Stimulated activated CD8-positive, alpha-beta memory T cell treated with anti-CD3 and anti-CD28 coated beads, Interleukin-7, amount 100 ng/mL, for 48 hours (primary cell): ENCODE measurements at places on chromosomes 5 and 9.

- DNase-seq = no peak
These were observed 39.2 kb downstream of the IRF1 start for GRCh38 chr5:132451387-132451786.

- no peak for DNase-seq
These were observed at the start of gene TNC for GRCh38 chr9:115117999-115118878. TSS of gene TNC (minus strand) at chr9:115118157. CDS start at chr9:115091018, 27,139 bp downstream.

DNA sequence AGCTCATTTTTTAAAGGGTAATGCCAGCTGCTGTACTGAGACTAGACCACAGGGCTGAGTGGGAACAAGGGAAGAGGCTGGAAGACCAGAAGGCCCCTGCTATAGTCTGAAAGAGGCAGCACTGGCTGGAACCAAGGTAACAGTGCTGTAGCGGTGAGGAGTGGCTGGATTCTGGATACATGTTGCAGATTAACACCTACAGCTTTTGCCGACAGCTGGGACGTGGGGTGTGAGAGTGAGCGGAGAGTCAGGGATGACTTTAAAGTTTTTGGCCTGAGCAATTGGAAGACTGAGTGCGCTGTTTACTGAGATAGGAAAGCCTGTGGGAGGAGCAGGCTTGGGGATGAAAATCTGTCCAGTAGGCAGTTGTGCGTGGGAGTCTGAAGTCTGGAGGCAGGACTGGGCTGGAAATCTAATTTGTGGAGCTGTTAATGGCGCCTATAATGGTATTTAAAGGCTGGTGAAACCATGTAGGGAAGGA, 26.5 kb downstream of the AQP7 start:
- DNase-seq = no peak

- no peak for DNase-seq
These were observed 6.7 kb upstream of the ANKRD18B start for GRCh38 chr9:33517373-33517772.

- DNase-seq = no peak
These were observed 92.9 kb downstream of the EHMT1 start for GRCh38 chr9:137711678-137712105.

DNA sequence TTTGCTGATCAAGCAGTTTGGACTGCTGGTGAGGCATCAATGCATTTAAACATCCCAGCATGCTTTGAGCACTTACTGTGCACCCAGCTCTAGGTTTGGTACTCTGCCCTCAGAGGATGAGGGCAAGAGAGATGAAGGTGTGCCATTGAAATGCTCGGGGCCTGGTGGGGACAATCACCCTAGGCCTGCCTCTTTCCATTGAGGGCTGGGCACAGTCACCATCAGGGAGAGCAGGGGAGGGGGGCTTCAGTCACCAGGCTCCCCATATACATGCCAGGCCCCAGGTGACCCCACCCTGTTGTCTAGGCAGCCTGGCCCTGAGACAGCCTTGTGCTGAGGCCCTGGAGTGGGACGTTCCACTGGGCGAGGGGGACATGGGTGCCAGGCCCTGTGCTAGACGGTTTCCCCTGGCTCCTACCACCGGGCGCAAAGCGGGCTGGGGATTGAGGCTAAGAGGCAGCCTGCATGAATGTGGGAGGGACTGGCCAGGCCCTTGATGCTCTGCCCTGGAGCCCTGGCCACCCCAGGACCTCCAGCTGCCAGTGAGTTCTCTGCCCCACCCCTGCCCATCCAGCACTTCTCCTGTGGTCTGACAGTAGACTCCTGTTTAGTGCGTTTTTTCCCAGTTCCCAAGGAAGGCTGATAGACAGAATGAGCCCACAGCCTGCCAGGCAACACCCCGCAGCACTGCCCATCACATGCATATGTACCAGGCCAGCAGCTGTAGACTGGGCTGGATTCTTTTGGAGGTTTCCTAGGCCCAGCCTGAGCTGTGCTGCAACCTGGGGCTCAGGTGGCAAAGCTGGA, 18.9 kb downstream of the TCF7 start:
- no peak for DNase-seq

DNA sequence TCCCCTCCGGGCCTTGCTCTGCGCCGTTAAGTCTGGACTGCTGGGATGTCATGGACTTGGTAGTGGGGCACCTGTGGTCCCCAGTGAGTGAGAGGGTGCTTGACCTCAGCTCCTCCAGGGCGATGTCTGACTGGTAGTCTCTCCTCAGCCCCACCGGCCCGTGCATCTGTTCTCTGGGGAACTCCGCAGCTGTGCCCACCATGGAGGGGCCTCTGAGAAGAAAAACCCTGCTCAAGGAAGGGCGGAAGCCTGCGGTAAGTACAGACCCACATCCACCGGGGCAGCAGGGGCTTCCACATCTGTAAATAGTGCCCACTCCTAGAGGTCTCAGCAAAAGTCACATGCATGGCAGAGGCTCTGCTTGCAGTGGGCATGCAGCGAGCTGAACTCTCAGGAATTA, 52.6 kb upstream of the GARNL3 start:
- no peak for DNase-seq

DNA sequence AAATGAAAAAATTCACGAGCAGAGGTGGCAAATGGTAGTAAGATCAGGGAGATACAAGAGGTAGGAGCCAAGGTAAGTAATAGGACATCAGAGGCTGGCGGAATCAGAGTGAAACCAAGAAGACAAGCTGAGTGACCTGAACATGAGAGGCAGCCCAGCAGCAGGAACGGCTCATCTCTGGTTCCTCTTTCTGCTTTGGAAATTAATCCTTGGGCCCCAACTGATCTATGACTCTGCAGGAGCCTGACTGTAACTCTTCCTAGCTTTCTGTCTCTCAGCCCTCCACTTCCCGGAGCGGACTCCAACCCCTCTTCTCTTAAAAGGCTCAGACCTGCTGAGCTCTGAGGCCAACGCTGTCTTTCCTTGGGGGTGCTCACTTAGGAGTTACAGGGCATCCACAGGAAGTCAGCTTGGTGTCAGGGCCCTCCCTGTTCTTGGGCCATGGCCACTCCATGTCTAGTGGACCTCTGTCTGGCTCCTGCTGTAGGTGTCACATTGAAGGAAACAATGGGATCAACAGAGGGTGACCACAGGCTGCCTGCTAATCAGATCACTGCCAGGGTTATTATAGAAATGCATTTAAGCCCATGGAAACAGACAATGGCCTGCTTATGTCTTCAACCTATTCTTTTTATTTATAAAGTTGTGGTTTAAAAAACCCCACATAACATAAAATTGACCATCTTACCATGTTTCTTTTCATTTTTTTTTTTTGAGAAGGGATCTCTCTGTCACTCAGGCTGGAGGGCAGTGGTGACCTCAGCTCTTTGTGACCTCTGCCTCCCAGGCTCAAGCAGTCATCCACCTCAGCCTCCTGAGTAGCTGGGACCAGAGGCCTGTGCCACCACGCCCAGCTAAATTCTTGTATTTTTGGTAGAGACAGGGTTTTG, 22.5 kb upstream of the SHB start:
- DNase-seq = no peak

- no peak for DNase-seq
These were observed 13.8 kb downstream of the PDCL start for GRCh38 chr9:122814545-122814944.

- DNase-seq = no peak
These were observed 214.7 kb upstream of the NR4A3 start for GRCh38 chr9:99606957-99607356.

DNA sequence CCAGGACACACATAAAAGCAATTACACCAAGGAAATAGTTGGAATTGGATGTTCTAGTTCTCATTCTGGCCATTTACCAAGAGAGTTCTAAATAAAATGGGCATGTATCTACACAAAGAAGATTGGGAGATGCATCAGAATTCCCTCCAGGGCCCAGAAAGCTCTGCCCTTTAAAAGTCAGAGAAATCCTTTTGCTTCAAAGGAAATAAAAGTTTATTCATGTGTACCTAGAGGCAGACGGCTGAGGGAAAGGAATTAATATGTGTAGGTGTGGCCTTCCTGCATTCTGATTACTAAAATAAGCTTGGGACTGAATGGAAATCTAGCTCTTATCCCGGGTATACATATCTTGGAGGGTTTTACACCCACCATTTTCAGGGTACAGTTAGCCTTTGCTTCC, 719.4 kb downstream of the SEMA5A start:
- DNase-seq = no peak

GRCh38 chr5:142492781-142493281, 168.0 kb upstream of the SPRY4 start:
- no peak for DNase-seq

- no peak for DNase-seq
These were observed 11.8 kb upstream of the IL6ST start for GRCh38 chr5:56006600-56006999.

- DNase-seq = no peak
These were observed 537.6 kb downstream of the ANXA1 start for GRCh38 chr9:73689051-73689870.

DNA sequence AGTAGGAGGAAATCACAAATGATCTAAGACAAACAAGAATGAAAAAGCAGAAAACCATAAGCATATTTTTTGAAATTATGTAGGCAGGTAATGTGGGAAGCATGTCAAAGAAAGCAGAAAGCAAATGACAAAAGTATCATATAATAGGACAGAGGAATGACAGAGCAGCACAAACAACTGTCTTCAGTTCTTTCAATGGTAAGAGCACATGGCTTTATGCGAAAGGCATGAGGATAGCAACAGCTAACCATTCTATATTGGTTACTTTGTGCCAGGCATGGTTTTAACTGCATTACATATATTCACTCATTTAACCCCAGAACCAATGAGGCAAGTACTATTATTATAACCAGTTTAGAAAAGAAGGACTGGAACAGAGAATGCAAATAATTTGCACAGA, 137.4 kb downstream of the FBXL7 start:
- DNase-seq = no peak

GRCh38 chr5:81147886-81148571, 85.1 kb upstream of the CKMT2 start:
- no peak for DNase-seq

DNA sequence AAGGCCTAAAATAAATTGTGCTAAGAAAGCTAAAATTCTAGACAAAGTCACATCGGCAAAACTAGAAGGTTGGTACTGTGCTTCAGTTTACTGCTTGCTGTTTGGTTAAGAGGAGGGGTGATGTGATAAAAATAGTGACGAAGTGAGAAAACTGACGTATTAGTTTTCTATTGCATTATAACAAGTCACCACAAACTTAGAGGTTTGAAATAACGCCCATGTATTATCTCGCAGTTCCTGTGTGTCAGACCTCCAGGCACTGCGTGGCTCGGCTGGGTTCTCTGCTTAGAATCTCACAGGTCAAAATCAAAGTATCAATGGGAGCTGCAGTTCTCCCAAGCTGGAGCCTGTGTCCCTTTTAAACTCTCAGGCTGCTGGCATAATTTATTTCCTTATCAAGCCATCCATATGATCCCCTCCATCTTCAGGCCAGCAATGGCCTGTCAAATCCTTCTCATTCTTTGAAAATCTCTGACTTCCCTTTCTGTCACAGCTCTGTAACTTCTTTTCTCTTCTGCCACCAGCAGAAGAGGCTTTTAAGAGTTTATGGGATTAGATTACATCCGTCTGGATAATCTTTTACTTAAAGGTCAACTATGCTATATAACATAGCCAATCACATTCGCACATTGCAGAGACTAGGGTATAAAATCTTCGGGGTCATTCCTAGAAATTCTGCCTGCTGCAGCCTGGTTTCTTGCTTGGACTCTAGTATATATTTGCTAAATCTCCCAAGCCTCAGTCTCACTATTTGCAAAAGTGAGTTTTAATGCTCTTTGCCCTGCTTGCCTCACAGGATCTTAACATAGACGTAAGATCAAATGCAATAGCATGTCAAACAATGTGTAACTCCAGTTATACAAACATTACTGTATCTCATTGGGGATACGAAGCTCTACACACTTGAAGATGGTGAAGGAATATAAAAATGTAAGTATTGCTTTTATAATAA, 104.0 kb upstream of the CDKN2B start:
- DNase-seq = no peak

GRCh38 chr5:135317286-135317685, 81.7 kb downstream of the MACROH2A1 start:
- no peak for DNase-seq

- no peak for DNase-seq
These were observed 7.1 kb upstream of the GNAQ start for GRCh38 chr9:78038620-78039300.

- no peak for DNase-seq
These were observed 101.3 kb upstream of the PHYKPL start for GRCh38 chr5:178333821-178334481.

DNA sequence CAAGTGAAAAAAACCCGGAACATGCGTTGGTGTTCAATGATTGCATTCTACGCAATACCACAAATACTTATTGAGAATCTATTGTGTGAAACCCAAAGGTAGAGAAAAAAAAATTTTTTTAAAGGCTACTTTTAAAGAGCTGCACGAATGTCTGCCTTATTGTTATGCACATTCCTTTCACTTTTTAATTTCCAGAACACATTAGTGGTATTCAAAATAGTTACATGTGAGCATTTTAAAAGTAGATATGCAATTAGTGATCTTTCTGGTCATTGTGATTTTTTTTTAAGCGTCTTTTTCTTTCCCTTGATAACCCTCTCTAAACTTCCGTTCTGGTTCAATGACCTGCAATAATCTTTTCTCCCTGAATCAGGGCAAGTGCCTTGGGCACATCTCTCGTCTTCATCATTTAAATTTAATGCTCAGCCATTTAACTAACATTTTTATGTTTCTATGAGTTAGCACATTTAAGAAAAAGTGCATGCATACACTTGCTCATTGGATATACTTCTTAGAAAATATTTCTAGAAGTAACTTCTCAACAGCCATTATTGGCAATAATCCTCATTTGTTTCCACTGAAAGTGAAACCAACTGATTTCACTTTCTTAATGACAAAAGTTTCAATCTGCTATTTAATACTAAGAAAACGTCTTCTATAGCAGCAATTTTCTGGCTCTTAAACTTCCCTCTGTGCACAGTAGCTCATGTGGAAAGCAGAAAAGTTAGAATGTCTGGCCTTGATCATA, 80.3 kb downstream of the CDH6 start:
- no peak for DNase-seq

DNA sequence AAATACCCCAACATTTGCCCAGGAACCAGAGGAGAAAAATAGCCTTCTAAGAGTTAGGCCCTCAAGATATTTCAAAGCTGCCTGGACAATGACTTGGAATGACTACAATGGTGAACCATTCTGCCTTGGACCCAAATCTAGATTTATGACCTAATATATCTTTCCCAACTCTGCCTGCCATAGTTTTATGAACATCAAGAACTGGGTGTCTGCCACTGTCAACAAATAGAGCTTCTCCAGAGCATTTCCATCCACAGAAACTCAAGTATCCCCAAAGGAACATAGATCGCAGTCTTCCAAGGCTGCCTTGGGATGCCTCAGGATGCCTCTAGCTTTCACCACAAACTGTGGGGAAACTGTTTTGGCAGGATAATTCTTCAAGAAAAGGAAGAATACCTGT, 48.2 kb upstream of the NFIB start:
- DNase-seq = no peak

- DNase-seq = no peak
These were observed 41.8 kb upstream of the ROR2 start for GRCh38 chr9:91991721-91992341.

- DNase-seq = no peak
These were observed 1518.7 kb upstream of the WWC1 start for GRCh38 chr5:166772770-166773169.

DNA sequence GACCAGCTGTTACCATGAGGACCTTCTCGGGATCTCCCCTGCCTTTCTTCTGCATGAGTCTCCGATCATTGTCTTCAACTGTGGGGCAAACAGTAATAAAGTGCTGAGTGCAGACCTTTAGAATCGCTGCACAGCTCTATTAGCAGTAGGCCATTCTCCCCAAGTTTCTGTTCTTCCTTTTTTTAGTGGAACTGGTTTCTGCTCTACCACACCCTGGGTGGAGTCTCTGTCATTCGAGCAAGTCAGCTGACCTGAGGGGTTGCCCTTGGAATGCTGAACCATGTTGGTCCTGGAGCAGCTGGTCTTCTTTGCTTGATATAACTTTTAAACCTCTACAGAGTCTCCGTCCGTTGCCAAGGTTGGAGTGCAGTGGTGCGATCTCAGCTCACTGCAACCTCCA, 33.4 kb upstream of the GNPDA1 start:
- DNase-seq = no peak
